ENCODE measurements at places on chromosomes 4 and X.

GRCh38 chr4:86855572-86855971 lies 6.4 kb upstream of the SLC10A6 start:
- no peak for DNase-seq

- DNase-seq = no peak
Observed at GRCh38 chr4:186953599-186954260, 230.1 kb upstream of the FAT1 start.

- DNase-seq = no peak
Observed at GRCh38 chr4:115152081-115152480, 38.7 kb upstream of the NDST4 start.

- no peak for DNase-seq
Observed at GRCh38 chrX:70134116-70134477, 850 bp downstream of the IGBP1 start.

DNA sequence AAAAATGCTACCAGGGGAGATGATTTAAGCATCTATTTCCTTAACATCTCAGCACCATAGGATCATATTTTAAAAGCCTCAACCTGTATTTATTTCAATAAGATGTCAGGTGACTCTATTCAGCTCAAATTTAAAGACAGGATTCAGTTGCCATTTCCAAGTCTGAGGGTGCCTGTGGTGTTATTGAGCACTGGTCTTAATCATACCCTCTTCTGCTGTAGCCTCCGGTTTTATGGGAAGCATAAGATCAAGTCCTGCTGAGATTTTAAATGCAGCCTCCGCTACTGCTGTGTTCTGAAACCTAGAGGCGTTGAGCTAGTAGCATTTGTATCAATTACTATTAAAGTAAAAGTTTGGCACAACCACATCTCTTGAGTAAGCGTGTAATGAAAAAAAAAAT lies 185.7 kb upstream of the NWD2 start:
- DNase-seq = no peak

- DNase-seq = no peak
Observed at GRCh38 chrX:134821370-134821769, 163.1 kb upstream of the PLAC1 start.

- no peak for DNase-seq
Observed at GRCh38 chr4:4394644-4395043, 7.7 kb downstream of the NSG1 start.

- DNase-seq = no peak
Observed at GRCh38 chrX:69431420-69431819, 72.7 kb upstream of the NALF2 start.

GRCh38 chrX:150542846-150543229 lies 25.6 kb upstream of the MTM1 start:
- no peak for DNase-seq

- DNase-seq = peak; percentile 75
Observed at GRCh38 chr4:1309261-1310010, 19.7 kb downstream of the MAEA start.

GRCh38 chrX:39734174-39734776 lies 363.5 kb downstream of the BCOR start:
- no peak for DNase-seq

GRCh38 chr4:99634742-99635360 lies 22.8 kb downstream of the C4orf54 start:
- DNase-seq = no peak

GRCh38 chr4:7831330-7831729 lies 108.3 kb downstream of the AFAP1 start:
- peak; percentile 44 for DNase-seq

DNA sequence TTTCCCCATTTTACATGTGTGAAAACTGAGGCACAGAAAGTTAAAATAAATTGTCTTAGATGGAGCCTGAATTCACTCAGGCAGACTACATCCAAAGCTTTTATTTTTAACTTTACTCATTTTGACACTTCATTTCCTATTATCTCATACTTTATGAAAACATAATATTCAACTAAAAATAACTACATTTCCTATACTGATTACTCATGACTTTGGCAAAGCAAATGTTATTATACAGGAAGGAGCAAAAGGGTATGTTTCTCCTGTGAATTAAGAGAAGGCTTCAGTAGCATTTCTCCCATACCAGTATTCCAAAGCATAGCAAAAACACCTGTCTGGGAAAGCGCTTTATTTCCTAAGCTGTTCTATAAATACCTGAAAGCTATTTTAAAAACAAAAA lies 178.6 kb downstream of the ADAMTS3 start:
- no peak for DNase-seq

GRCh38 chr4:146834263-146835034 lies 111.2 kb downstream of the TTC29 start:
- DNase-seq = no peak

- no peak for DNase-seq
Observed at GRCh38 chr4:154044108-154044531, 255.2 kb upstream of the SFRP2 start.

DNA sequence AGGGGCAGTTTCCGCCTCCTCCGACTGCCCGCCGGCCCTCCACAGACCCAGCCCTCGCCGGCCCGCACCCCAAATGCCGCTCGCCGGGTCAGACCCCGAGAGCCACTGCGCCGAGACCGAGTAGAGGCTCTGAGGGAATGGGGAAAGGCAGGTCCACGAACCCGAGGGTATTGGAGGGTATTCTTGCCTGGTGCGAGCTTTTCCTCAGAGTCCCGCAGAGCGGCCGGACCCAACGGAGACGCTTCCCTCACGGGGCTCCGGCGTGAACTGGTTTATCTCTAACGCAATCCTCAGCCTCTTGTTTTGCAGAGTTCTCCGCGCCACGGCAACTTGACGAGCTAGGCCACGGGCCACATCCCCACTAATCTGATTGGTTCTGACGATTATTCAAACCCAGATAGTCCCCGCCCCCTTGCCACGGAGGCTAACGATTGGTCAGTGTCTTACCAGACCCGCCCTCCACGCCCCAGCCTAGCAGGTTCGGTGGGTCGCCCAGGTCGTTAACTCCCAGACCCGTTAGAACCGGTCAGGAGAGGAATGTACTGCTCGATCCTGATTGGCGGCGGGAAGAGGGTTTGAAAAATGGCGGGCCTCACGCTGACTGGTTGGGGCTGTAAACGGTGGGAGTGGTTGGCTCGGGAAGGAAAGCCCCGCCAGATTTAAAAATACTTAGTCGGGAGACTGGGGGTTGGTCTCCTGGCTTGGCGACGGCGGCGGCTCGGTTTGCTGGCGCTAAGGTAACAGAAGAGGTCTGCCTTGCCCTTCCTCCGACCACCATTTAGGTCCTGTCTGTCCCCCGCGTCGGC lies at the start of gene HMGB2:
HMGB2 (minus strand) TSS at position 274 of the 806 bp plus-strand sequence. CDS start 709 bp downstream, outside the sequence.
- peak; percentile 100 for DNase-seq

DNA sequence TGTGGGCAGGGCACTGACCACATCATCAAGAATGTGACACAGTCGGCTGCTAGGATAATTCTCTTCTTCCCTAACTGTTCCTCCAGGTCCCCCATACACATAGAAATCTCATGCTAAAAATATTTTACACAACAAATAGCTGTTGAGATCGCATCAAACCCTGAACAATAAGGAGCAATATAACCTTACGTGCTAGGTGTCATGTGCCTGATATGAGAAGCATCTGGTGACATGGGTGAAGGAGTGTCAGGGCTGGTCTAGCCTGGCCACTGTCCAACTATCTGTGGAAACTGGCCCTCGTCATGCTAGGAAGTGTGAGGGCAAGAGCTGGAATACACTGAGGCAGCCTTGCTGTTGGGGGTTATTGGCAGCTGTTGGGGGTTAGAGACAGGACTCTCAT lies 167.3 kb upstream of the PGRMC2 start:
- DNase-seq = no peak

GRCh38 chr4:164779811-164780216 lies 25.9 kb downstream of the SMIM31 start:
- peak; percentile 28 for DNase-seq

DNA sequence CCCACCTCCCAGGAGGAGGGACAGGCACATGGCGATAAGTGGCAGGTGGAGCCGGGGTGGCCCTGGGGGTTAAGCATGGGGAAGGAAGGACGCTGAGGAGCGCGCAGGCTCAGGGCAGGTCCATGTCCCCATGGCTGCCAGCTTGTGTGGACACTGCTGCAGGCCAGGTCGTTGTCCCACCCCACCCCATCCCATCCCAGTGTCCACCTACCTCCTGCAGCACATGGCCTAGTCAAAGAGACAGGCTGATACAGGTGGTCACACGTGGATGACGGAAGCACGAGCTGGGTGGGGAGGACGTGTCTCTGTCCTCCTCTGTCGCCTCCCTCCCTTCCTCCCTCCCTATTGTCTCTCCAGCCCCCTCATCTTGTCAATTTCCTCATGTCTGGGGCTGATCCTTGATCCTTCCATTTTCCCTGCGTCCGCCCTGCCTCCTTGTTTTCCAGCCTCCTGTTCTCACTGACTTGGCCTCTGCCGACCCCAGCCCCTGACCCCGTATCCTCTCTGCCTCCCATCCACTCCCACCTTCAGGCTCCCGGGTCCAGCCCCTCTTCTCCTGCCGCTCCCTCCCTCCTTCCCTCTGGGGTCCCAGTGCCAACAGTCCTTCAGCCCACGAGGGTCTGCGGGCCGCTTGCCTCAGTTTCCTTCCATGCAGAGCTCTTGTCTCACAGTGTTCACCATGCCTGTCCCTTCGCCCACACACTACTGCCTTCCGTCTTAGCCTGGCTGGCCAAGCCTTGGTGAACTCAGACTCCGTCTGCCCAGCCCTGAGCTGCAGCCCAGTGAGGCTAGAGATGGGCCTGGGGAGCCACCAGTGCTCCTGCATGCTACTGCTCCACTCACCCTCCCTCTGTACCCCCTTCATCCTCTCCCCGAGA lies 15.5 kb upstream of the ADD1 start:
- no peak for DNase-seq

DNA sequence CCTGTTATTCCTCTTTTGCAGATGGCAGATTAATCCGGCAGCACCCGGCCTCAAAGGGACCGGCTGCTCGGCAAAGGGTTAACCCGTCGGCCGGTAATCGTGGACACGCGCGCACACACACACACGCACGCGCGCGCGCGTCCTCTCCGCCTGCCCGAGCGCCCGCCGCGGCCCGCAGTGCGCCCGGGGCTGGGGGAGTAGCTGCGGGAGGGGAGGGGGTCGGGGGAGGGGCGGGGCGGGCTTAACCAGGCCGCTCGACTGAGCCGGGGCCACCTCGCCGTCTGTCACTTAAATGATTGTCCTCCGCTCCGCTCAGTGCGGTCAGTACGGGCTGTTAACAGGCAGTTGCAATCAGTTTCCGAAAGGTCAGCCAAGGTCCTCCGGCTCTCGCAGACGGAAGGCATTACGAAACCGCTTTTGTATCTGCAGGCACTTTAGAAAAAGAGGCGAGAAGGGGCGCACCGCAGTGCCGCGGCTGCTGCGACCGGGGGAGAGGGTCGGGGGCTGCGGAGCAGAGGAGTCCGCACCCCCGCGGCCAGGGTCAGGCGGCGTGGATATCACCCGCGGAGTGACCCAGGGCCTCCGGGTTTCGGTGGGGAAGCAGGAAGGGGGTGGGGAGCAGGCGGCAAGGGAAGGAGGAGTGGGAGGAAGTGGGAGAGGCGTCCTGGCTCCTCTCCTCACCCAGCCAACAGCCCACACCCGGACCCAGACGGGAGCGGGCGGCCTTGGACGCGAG lies 57.3 kb upstream of the BCOR start:
- DNase-seq = no peak

GRCh38 chrX:5898463-5898862 lies 330.2 kb downstream of the NLGN4X start:
- DNase-seq = no peak

DNA sequence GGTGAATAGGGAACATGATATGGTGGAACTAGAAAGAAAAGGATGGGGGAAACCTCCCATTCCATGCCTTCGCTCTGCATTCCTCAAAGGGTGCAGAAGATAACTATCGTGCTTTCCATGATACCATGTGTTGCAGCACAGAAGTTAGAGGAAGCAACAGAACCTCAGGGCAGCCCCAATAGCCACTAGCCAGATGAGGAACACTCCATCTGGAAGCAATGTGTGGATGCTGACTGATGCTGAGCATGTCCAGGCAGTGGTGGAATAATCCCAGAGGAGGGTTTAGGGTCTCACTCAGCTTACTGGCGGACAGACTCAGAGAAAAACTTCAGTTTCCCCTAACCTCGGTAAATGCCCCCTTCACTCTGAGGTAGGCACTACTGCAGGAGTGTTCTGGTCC lies 7.5 kb downstream of the SMIM10 start:
- no peak for DNase-seq

Data from stimulated activated CD8-positive, alpha-beta memory T cell treated with anti-CD3 and anti-CD28 coated beads, Interleukin-4, amount 100 ng/mL, for 48 hours (primary cell).